ENCODE measurements at places on chromosomes 1 and 21. TPM values are rescaled to one million over a fixed set of nuclear protein-coding genes. Genes with fewer than 3 reads are reported as not detected.
A peak's percentile ranks its signal among the peaks of the same experiment; 100 is the strongest.

- no peak overlapping the region for H3K4me3 ChIP-seq
- no peak for DNase-seq
- no peaks in the 10 kb centered on the region for H3K4me1 ChIP-seq
- H3K36me3 ChIP-seq = no peaks in the 10 kb centered on the region
- no peak overlapping the region for H3K27ac ChIP-seq
Measured at GRCh38 chr1:171366816-171367215, 52.8 kb downstream of the FMO4 start.

DNA sequence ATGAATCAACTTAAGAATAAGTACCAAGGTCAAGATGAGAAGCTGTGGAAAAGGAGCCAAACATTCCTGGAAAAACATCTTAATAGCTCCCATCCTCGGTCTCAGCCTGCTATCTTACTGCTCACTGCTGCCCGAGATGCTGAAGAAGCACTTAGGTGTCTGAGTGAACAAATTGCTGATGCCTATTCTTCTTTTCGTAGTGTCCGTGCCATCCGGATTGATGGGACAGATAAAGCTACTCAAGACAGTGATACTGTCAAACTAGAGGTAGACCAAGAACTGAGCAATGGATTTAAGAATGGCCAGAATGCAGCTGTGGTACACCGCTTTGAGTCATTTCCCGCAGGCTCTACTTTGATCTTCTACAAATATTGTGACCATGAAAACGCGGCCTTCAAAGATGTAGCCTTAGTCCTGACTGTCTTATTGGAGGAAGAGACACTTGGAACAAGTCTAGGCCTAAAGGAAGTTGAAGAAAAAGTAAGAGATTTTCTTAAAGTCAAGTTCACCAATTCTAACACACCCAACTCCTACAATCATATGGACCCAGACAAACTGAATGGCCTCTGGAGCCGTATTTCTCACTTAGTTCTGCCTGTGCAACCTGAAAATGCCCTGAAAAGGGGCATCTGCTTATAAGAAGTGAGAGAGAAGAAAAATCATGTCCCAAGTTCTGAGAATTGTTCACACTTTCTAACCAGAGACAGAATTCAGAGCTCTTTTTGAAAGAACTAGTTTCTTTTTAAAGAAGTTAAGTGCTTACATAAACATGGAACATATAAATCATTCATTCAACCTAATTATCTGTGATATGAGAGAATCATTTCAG is 35.7 kb downstream of the TOR1AIP1 start:
- H3K36me3 ChIP-seq = peaks cover 12% of the 10 kb centered on the region
- H3K4me3 ChIP-seq = no peak overlapping the region
- no peak for DNase-seq

- H3K27me3 ChIP-seq = no peaks in the 10 kb centered on the region
- H3K4me1 ChIP-seq = no peaks in the 10 kb centered on the region
- H3K4me3 ChIP-seq = no peak overlapping the region
- H3K36me3 ChIP-seq = peaks cover 30% of the 10 kb centered on the region
Measured at GRCh38 chr1:26571381-26571780, 41.8 kb downstream of the RPS6KA1 start.

- H3K27me3 ChIP-seq = no peaks in the 10 kb centered on the region
- peak; percentile 83 for DNase-seq
- no peaks in the 10 kb centered on the region for H3K36me3 ChIP-seq
- no peak overlapping the region for H3K27ac ChIP-seq
- H3K4me1 ChIP-seq = no peaks in the 10 kb centered on the region
- no peak overlapping the region for H3K4me3 ChIP-seq
Measured at GRCh38 chr1:38213646-38214434, 167.2 kb upstream of the POU3F1 start.

DNA sequence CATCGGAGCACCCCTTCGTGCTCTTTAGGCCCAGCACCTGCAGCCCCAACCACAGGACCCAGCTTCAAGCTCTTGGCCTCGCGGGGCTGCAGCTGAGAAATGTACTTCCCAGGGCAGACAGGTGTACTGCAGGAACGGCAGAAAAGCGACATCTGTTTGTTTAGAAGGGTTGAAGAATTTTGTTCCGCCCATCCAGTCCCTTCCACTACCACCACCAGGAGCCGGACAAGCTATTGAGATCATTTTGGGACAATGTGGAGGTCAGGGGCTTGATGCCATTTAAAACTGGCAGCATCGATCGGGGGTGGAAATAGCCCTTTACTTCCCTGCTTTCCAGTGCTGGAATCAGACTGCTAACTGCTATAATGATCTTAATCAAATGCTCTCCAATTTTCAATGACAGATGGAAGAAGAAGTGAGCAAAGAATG is 1.7 kb downstream of the SERTAD4 start:
- no peak for DNase-seq
- H3K27me3 ChIP-seq = peaks cover 7% of the 10 kb centered on the region
- peak overlapping the region; percentile 66 for H3K27ac ChIP-seq
- H3K4me1 ChIP-seq = no peaks in the 10 kb centered on the region
- no peaks in the 10 kb centered on the region for H3K36me3 ChIP-seq

DNA sequence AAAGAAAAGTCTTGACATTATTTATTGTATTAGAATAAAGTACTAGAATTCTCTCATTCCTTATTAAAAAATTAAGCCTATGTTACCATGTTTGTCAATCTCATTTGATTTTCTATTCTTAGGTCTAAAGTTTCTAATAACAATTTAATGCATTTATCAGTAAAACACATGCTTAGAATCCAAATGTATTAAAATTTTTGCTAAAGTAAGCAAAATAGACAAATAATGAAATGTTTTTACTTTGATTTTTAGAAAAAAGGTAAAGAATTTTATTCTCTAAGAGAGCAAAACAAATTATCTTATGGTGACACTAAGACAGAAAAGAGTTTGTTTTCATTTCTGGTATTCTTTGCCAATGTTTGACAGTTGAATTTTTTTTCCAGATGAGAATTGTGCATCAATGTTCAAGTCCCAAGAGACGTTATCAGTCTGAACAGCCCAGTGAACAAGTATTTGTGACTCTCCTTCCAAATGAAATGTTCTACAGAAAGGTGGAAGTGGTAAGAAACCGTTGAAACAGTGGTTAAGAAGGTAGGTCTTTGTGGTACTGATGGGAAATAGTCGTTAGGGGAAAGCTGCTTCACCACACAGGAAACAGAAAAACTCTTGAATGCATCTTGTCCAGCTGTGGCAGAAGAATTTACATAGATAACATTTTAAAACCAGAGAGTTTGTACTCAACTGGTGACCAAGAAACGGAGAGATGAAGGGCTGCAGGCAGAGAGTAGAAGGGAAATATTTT is 402.5 kb downstream of the PTPRC start:
- H3K4me3 ChIP-seq = no peak overlapping the region
- no peak for DNase-seq
- H3K36me3 ChIP-seq = no peaks in the 10 kb centered on the region
- H3K27me3 ChIP-seq = no peaks in the 10 kb centered on the region

- no peaks in the 10 kb centered on the region for H3K27me3 ChIP-seq
- no peaks in the 10 kb centered on the region for H3K36me3 ChIP-seq
- DNase-seq = no peak
- H3K4me1 ChIP-seq = no peaks in the 10 kb centered on the region
Measured at GRCh38 chr1:211985556-211986264, 49.6 kb downstream of the INTS7 start.

HECTD3 gene
- 42.1 TPM for total RNA-seq

S100A3 gene
- total RNA-seq = 8.4 TPM

ANXA9 gene
- 3.3 TPM for total RNA-seq

HES4 gene
- total RNA-seq = 32.0 TPM

TNFRSF4 gene
- total RNA-seq = 5.1 TPM

HIVEP3 gene
- 11.0 TPM for total RNA-seq

Data from kidney (tissue), 22 donors.